Caco-2 (cell line): ENCODE measurements at places on chromosomes 6 and 20. TPM values are rescaled to one million over a fixed set of nuclear protein-coding genes. Genes with fewer than 3 reads are reported as not detected.

DNA sequence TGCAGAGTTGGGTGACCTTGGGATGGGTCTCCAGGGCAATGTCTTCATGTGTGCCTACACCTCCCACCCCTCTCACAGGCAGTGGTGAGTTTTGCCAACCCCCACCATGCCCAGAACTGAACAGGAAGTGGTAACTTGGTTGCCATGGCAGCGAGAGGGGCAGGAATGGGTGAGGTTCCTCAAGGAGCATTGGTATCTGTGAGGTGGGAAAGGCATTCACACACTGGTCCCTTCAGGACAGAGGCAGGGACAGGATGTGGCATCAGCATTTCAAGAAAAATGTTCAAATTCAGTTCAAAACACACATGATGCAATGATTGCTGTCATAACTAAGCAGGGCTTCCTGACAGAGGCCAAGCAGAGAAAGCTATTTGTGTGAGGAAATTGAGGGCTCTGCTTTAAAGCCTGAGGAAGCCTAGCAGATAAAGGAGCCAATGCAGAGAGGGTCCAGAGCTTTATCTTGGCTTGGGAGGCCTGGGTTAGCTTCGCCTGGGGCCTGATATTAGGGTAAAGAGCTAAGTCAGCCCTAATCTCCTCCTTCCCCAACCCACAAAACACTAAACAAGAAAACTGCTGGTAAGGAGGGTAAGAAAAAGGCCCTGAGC, 551 bp downstream of the TREML2 start:
- H3K4me3 ChIP-seq, result no peak overlapping the region
- DNase-seq, result no peak
- no peaks in the 10 kb centered on the region for H3K4me1 ChIP-seq
- no peak overlapping the region for H3K27ac ChIP-seq
- H3K36me3 ChIP-seq, result no peaks in the 10 kb centered on the region

GRCh38 chr20:23488470-23488869, 2.4 kb upstream of the CST8 start:
- no peaks in the 10 kb centered on the region for H3K27me3 ChIP-seq
- no peak overlapping the region for H3K4me3 ChIP-seq
- no peak for DNase-seq
- no peaks in the 10 kb centered on the region for H3K4me1 ChIP-seq

SIRPG gene
- not detected in 2 replicates for total RNA-seq

MUC22 gene
- total RNA-seq, result not detected in 2 replicates

- H3K4me3 ChIP-seq, result no peak overlapping the region
- H3K36me3 ChIP-seq, result no peaks in the 10 kb centered on the region
- no peaks in the 10 kb centered on the region for H3K27me3 ChIP-seq
- no peak for DNase-seq
Measured at GRCh38 chr6:118597636-118598035, 49.5 kb downstream of the PLN start.

THBD gene
- 0.77 and 1.0 TPM in 2 replicates for total RNA-seq

TFAP2A gene
- total RNA-seq, result 6.3 and 8.7 TPM in 2 replicates

TMC2 gene
- not detected in 2 replicates for total RNA-seq
